ENCODE measurements at places on chromosomes 6 and 20.

GRCh38 chr20:50372770-50373088 is 137.5 kb upstream of the PTPN1 start:
- DNase-seq: no peak

DNA sequence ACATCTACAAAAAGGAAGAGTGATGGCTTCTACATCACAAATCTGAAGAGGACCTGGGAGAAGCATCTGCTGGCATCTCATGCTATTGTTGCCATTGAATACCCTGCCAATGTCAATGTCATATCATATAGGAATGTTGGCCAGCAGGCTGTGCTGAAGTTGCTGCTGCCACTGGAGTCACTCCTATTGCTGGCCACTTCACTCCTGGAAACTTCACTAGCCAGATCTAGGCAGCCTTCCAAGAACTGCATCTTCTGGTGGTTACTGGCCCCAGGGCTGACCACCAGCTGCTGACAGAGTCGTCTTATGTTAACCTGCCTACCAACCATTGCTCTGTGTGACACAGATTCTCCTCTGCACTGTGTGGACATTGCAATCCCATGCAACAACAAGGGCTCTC is 111.8 kb downstream of the PERP start:
- no peak for DNase-seq

- no peak for DNase-seq
Observed at GRCh38 chr20:10065154-10065833, 30.5 kb downstream of the ANKEF1 start.

- no peak for DNase-seq
Observed at GRCh38 chr20:46994341-46994740, 99.7 kb downstream of the EYA2 start.

GRCh38 chr6:14134211-14134910 is 16.8 kb downstream of the CD83 start:
- no peak for DNase-seq

- no peak for DNase-seq
Observed at GRCh38 chr6:124812067-124812466, 150.2 kb upstream of the RNF217 start.
